ENCODE measurements at places on chromosomes 4 and X. TPM values are rescaled to one million over a fixed set of nuclear protein-coding genes. Genes with fewer than 3 reads are reported as not detected.

GRCh38 chr4:134505511-134505910 lies 303.9 kb upstream of the PABPC4L start:
- DNase-seq, result no peak
- H3K27ac ChIP-seq, result no peak overlapping the region

- no peaks in the 10 kb centered on the region for H3K27me3 ChIP-seq
These were observed 48.1 kb downstream of the RAB40AL start for GRCh38 chrX:102985192-102985591.

ACE2 gene
- 1.1 TPM for total RNA-seq

DCAF4L1 gene
- total RNA-seq, result under 0.01 TPM

DNA sequence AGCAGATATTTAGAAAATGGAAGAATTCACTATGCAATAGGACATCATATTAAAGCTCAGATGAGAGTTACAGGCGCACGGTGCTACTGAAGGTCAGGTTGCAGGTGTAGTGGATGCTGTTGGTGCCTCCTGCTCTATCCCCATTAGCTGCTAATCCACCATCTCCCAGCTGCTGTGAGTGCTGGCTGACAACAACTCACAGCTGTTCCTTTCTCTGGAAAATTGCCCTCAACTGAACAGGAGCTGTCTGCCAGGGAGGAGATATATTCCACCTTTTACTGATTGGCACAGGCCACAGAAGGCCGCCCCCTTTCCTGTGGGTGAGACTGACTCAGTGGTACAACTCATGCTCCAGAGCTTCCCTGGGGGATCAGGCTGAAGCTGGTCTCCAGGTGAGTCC lies 48.7 kb downstream of the UCHL1 start:
- no peak for DNase-seq
- H3K4me3 ChIP-seq, result no peak overlapping the region
- H3K27me3 ChIP-seq, result no peaks in the 10 kb centered on the region
- no peak overlapping the region for H3K27ac ChIP-seq
- H3K4me1 ChIP-seq, result no peaks in the 10 kb centered on the region
